ENCODE measurements at places on chromosomes 6 and 20. TPM values are rescaled to one million over a fixed set of nuclear protein-coding genes. Genes with fewer than 3 reads are reported as not detected.

KHDC1L gene
- polyA plus RNA-seq = not detected

ATP6V1G2 gene
- polyA plus RNA-seq = 56.7 TPM

SIRPD gene
- polyA plus RNA-seq = not detected

SLC17A2 gene
- not detected for polyA plus RNA-seq

FERMT1 gene
- 0.16 TPM for polyA plus RNA-seq

Measured in neural cell (in vitro differentiated cells).